Eye (tissue), 1 donor: ENCODE measurements at places on chromosomes 16 and 17.

- no peak for DNase-seq
These were observed 8.2 kb downstream of the SPAG7 start for GRCh38 chr17:4959261-4959965.

- DNase-seq = peak; percentile 66
These were observed 21.5 kb upstream of the ADGRG1 start for GRCh38 chr16:57606847-57607501.

DNA sequence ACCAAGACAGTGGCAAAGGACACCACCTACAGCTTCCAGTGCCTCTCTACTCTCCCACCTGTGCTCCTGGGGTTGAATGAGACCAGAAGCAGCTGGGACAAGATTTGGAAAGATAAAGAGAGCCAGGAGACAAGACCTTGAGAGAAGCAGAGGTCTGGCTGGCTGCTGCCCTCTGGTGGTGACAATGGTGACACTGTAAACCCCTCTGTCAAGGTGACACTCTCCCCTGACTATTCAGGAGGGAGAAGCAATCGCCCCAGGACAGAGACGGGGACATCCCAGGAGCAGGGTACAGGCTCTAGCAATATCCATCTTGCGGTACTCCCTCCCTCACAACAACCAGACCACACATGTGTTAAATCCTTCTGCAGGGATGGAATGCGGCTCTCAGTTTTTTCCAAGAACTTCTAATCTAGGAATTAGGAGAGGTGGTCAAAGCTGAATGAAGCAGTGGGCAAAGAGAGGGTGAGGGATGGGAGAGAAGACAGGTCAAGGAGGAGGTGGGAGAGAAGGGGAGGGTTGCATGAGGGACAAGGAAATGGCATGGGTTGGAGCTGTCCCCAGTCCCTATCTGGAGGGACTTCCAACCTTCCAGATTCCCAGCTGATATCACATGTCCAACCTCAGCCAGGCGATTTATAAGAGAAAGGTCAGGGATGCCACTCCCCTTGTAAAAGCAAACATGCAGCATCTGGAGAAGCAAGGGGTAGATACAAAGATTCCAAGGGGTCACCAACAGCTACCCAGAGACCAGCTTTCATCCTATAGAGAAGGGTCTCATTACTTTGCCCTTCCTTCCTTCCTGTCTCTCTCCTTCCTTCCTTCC is 2.9 kb downstream of the PHOSPHO1 start:
- peak; percentile 87 for DNase-seq

DNA sequence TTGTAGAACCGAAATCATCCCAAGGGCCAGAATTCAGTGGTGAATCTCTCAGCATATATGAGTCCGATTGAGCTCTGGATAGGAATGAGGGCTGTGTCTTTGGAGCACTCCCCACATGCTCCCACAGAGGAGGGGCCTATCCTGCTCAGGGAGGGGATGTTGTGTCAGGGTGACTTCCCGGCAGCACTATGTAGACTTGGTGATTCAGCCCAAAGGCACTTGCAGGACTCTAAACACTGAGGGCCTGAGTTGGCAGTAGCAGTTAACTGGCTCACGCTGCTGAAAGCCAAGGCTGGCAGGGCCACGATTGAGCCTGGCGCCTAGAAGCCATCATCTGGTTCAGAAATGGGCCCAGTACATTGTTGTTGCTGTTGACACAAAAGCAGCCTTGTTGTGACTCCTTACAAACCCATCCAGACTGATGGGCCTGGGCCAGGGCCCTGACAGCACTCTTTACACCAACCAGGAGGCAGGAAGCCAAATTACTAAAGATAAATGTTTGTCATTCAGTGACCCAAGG is 31.9 kb downstream of the NMT1 start:
- DNase-seq = no peak

DNA sequence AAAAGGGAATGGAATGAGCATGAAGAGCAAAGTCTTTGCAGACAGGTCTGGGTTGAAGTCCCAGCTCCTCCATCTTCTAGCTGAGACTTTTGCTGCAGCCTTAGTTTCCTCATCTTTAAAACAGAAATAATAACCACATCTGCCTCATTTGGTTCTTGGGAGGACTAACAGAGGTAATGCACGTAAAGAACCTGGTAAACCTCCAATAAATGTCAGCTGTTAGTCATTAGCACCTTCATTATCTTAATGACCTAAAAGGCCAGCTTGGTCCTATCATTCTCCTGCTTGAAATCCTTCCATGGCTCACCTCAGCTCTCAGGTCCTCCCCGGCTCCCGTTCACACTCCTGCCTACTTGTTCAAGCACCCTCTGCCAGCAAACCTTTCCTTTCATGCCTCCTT is 51.8 kb downstream of the SKAP1 start:
- no peak for DNase-seq

GRCh38 chr17:50596191-50597037 is 35.9 kb downstream of the CACNA1G start:
- DNase-seq = no peak

DNA sequence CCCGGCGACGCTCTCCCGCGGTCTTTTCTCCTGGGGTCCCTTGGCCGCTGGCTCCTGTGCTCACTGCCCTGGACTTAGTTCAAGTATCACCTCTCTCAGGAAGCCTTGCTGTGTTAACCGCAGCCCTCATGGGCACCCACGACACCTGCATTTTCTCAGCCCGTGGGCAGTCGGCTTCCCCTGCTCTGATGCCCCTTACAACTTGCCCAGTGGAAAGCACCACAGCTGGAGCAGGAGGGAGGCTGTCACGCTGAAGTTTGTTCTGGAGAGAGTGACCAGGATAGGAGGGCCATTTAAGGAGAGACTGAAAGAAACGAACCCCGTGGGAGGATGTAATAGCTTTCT is 395 bp downstream of the STXBP4 start:
- DNase-seq = no peak

GRCh38 chr17:18963126-18964017 is 11.4 kb downstream of the SLC5A10 start:
- no peak for DNase-seq

DNA sequence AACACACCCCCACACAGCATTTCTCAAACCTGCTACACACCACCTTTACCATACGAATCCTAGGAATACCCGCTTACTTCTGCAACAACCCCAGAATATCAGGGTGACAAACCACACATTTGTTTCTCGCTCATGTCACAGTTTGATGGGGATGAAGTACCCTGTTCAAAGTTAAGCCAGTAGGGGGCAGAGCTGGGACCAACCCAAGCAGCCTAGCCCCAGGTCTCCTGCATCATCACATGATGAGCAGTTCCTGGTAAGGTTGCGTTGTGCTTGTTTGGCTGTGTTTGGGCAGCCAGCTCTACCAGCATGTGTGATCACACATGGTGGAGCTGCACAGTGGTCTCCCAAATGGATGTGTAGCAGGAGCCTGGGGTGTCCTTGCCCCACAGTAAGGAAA is 103.6 kb upstream of the C16orf82 start:
- no peak for DNase-seq

DNA sequence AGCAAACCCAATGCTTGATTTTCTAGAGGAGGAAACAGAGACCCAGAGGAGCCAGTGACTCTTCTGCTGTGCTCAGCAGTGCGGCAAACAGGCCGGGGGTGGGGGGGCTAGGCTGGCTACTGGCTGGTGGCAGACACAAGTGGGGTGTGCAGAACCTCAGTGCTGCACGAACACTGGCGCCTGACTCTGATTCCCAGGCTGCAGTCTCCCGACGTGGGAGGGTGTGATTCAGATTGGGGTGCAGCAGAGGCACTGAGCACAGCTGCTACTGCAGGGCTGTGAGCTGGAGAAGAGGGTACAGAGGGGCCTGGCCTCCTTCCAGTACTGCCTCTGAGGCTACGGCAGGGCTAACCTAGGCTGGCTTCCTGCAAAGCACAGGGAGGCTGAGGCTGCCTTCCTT is 8.1 kb downstream of the RPL19 start:
- no peak for DNase-seq

- DNase-seq = no peak
These were observed 874 bp downstream of the SLC25A19 start for GRCh38 chr17:75288359-75288758.

DNA sequence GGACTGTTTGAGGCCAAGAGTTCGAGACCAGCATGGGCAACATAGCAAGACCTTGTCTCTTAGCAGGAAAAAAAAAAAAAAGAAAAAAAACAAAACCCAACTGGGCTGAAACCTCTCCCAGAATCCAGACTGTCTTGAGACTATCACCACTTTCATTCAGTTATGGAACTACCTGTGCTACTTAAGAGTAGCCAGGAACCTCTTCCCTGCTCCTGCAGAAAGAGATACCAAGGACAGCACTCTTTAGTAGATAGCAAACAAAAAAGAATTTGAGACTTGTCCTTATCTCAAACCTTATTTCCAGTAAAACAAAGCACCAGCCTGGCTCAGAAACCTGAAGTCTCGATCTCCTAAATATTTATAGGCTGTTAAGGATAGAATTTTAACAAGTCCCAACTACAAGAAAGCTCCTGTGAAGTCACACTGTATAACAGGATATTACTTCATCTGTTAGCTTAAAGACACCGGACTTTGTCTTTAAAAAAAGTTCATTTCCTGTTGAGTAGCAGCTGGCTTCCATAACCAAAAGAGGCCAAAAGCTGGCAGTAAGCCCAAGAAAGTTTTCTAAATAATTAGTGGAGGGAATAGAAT is 5.1 kb downstream of the CDR2 start:
- no peak for DNase-seq

DNA sequence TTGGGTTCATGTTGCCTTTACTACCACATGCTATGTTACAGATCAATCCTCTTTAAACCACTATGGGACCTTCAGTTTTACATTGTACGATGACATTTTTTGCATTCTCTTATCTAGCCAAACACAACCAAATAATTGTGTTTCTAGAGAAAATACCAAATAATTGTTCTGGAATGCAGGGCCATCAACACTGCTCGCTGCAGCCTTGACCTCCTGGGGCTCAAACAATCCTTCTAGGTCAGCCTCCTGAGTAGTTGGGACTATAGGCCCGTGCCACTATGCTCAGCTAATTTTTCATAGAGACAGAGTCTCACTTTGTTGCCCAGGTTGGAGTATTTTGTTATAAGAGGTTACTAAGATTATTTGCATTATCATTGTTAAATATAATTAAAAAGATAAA is 237.5 kb upstream of the PMFBP1 start:
- no peak for DNase-seq

DNA sequence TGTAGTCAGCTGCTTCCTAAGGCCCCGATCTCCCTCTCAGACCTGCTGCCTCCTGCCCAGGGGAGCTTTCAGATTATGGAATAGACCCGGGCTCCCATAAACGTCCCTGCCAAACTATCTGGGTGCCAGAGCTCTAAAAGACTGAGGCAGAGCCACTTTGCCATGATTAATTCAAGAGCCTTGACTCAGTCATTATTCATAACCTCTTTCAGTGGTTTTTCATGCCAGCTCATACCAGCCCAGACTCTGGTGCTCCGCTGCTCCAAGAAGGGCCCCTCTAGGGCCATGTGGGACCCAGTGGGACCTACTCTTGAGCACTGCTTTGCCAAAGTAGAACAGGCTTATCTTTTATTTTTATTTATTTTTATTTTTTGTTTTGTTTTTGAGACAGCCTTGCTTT is 23.9 kb downstream of the DNAI2 start:
- DNase-seq = no peak

DNA sequence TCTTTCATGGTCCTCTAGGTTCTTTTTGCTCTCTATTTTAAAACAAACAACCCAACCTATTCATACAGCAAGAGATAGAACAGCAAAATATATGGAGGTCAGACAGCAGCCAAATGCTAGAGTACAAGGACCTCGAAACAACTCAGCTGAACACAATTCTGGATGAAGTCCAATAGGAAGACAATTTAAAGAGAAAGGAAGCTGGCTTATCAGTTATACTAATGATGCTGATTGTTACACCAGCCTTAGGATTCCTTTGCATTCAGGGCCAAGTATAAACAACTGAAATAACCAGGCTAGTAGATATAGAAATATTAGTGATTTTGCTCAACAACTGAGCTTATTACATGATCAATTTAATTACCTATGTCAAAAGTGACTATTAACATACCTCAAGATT is 2.5 kb downstream of the SSH2 start:
- no peak for DNase-seq

- no peak for DNase-seq
These were observed 1.8 kb downstream of the MAPT start for GRCh38 chr17:45895969-45896785.

DNA sequence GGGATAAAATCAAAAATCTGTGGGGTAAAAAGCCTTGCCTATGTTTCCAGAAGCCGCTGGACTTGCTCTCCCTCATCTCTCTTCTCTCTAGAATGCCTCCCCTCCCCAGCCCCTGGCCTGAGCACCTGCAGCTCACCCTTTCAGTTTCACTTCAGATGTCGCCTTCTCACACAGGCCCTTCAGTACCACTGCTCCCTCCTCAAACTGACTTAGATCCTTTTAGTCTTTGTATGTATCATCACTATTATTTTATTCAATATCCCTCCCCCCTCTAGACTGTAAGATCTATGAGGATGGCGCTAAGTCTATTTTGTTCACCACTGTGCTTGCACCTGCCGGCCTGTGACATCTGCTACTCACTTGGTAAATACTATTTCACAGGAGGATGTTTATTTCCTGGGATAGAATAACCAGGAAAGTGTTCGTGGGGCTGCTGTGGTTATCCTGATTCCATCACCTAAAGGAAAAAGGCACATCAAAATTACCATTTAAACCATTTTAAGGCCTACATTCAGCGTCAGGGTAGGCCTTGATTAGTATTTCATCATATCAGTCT is 122.3 kb downstream of the MRTFB start:
- DNase-seq = no peak

GRCh38 chr16:23742766-23743165 is 12.1 kb upstream of the CHP2 start:
- DNase-seq = peak; percentile 24

- DNase-seq = no peak
These were observed 78.5 kb downstream of the MGAT5B start for GRCh38 chr17:76946772-76947135.

DNA sequence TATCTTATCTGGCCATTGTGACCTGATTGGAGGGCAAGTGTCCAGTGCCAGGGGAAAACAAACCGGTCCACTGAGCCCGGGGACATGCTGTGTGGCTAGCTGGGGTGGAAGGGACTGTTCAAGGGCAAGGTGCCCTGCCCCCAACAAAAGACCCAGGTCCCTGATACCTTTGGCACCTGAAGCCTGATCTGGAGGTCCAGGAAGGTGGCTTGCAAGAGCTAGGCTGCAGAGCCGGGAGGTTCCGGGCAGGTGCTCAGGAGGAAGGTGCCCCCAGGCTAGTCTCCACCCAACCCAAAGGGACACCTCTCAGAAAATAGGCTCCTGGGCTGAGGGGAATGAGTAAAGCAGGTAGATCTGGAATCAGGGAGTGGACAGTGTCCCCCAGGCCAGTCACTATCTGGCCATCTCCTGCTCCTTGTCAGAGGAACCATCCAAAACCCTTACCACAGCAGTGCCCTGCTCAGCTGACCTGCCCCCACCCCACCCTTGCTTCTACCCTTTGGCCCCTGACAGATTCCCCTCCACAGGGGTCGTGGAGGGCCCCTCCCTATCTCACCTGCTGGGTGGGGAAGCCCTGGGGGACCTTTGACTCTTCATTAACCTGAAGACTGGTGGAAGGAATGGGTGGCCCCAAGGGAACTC is 6.2 kb downstream of the NAT9 start:
- no peak for DNase-seq

DNA sequence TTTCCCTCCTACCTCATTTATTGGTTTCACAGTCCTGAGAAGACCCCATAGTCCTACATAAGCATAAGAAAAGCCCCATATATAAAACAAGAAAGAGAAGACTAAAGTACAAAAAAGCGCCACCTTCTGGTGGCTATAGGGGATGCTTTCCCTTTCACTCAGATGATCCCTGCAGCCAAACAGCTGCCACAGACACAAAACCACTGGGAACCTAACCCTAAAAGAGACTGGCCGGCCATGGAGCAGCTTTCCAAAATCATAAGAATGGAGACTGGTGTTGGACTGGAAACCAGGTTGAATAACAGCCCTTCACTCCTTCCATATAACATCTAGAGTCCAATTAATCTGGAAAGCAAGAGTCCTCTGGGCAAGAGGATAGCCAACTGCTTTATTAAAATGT is 11.4 kb downstream of the DYNC1LI2 start:
- DNase-seq = peak; percentile 61
